ENCODE measurements at places on chromosomes 6 and 20.

DNA sequence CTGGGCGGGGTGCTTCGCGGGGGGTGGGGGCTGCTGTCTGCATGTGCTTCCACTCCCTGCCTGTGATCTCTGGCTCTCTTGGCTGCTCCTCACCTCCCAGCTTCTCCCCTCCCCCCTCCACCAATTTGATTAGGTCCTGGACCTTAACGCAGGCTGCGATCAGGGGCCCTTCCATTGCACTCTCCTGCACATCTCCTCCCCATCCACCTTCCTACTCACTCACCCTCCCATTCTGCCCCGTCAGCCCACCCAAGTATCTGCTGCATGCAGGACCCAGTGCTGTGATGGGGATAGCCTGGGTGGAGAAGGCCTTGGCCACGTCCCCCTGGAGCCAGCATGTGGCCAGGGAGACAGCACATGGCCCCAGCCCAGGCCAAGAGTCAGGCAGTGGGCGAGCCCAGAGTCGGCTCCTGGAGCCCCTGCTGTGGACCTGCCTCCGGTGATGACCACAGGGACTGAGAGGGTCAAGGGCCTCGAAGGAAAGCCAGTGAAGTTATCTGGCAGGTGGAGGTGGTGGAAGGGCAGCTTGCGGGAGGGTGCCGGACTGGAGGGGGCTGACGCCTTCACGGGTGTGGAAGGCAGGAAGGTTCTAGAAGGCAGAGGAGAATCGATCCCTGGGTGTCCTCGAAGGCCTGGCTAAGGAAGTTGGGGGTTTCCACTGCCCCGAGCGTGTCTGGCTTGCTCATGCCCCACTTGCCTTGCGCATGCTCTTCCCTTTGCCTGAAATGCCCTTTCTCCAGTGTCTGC is 40.7 kb downstream of the SRC start:
- DNase-seq, result no peak
- peaks cover 5% of the 10 kb centered on the region for H3K4me1 ChIP-seq
- no peaks in the 10 kb centered on the region for H3K27me3 ChIP-seq
- H3K36me3 ChIP-seq, result no peaks in the 10 kb centered on the region
- no peak overlapping the region for H3K27ac ChIP-seq

DNA sequence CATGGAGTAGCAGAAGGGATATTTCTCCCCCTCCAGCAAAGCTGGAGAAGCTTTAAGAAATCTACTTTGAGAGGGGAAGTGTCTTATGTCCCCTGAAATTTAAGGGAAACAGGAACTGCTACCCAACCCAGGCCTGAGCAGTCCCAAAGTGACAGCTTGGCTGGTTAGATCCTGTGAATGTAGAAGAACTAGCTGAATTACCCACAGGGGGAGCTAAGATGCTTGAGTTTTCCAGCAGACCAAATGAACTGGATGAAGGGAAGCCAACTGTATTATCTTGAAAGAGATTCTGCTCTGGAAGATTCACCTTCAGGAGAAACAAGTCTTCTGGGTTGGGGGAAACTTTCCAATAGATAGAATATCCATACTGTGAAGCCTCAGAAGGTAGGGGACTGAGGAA is 303.3 kb upstream of the MMS22L start:
- H3K27ac ChIP-seq, result no peak overlapping the region
- no peak for DNase-seq
- no peaks in the 10 kb centered on the region for H3K36me3 ChIP-seq
- no peaks in the 10 kb centered on the region for H3K27me3 ChIP-seq

- H3K27ac ChIP-seq, result peak overlapping the region; percentile 75
- H3K36me3 ChIP-seq, result no peaks in the 10 kb centered on the region
- no peak for DNase-seq
- peaks cover 16% of the 10 kb centered on the region for H3K4me1 ChIP-seq
- H3K4me3 ChIP-seq, result no peak overlapping the region
Observed at GRCh38 chr20:49706630-49707091, 7.0 kb downstream of the B4GALT5 start.

- H3K4me3 ChIP-seq, result no peak overlapping the region
- no peaks in the 10 kb centered on the region for H3K27me3 ChIP-seq
- no peak for DNase-seq
- no peaks in the 10 kb centered on the region for H3K4me1 ChIP-seq
- no peak overlapping the region for H3K27ac ChIP-seq
- H3K36me3 ChIP-seq, result no peaks in the 10 kb centered on the region
Observed at GRCh38 chr6:78749326-78749725, 118.0 kb upstream of the IRAK1BP1 start.

- H3K27ac ChIP-seq, result no peak overlapping the region
- no peak overlapping the region for H3K4me3 ChIP-seq
- H3K36me3 ChIP-seq, result no peaks in the 10 kb centered on the region
Observed at GRCh38 chr20:49526056-49526455, 41.9 kb downstream of the PTGIS start.

GRCh38 chr20:60143261-60143842 is 185.1 kb downstream of the CDH26 start:
- H3K27ac ChIP-seq, result no peak overlapping the region
- no peaks in the 10 kb centered on the region for H3K27me3 ChIP-seq
- no peak overlapping the region for H3K4me3 ChIP-seq

DNA sequence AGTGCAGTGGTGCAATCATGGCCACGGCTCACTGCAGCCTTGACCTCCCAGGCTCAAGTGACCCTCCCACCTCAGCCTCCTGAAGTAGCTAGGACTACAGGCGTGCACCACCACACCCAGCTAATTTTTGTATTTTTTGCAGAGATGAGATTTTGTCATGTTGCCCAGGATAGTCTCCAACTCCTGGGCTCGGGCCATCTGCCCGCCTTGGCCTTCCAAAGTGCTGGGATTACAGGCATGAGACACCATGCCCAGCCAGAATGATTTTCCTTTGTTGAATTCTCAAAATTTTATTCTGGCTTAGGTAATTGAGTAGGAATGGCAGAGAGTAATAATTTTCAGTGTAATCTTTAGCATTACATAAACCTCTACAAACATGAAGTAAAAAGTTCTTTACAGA is 37.1 kb downstream of the SLC16A10 start:
- H3K4me3 ChIP-seq, result no peak overlapping the region
- H3K36me3 ChIP-seq, result no peaks in the 10 kb centered on the region
- no peak for DNase-seq
- H3K4me1 ChIP-seq, result no peaks in the 10 kb centered on the region
- H3K27ac ChIP-seq, result no peak overlapping the region

- no peaks in the 10 kb centered on the region for H3K36me3 ChIP-seq
- DNase-seq, result peak; percentile 48
- no peak overlapping the region for H3K27ac ChIP-seq
- H3K4me3 ChIP-seq, result no peak overlapping the region
Observed at GRCh38 chr6:108714101-108714765, 134.0 kb upstream of the ARMC2 start.

- H3K4me3 ChIP-seq, result no peak overlapping the region
- no peaks in the 10 kb centered on the region for H3K36me3 ChIP-seq
- no peak for DNase-seq
- no peaks in the 10 kb centered on the region for H3K27me3 ChIP-seq
- H3K4me1 ChIP-seq, result no peaks in the 10 kb centered on the region
Observed at GRCh38 chr6:14887181-14887580, 358.7 kb upstream of the JARID2 start.

All from uterus (tissue), 4 donors.